Stimulated activated CD4-positive, alpha-beta T cell treated with anti-CD3 and anti-CD28 coated beads, Interleukin-1b, Interleukin-23, amount 100 ng/mL, for 24 hours (primary cell): ENCODE measurements at places on chromosomes 4 and X.

DNA sequence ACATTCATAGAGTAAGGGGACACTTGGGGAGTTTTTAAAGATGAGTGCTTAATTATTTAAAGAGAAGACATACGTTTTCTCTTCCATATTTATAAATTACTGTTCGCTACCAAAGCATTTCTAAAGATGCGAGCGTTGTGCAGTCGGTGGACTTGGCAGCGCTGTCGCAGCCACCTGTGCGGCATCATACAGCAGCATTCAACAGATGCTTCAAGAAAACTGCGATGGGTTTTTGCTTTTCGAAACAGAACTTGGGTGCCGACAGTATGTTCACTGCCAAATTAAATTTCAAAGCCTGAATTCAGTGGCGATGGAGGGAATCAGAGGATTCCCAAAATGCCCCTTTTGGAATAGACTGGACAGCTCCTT is 1.6 kb upstream of the HTR2C start:
- DNase-seq = no peak

GRCh38 chrX:38803588-38804431 is 2.6 kb downstream of the MID1IP1 start:
- DNase-seq = no peak

- DNase-seq = no peak
These were observed 676.9 kb downstream of the SMARCA1 start for GRCh38 chrX:128846385-128846784.

- no peak for DNase-seq
These were observed 234.0 kb upstream of the SLIT2 start for GRCh38 chr4:20017777-20018115.

GRCh38 chrX:37383313-37383712 is 34.1 kb downstream of the PRRG1 start:
- no peak for DNase-seq

DNA sequence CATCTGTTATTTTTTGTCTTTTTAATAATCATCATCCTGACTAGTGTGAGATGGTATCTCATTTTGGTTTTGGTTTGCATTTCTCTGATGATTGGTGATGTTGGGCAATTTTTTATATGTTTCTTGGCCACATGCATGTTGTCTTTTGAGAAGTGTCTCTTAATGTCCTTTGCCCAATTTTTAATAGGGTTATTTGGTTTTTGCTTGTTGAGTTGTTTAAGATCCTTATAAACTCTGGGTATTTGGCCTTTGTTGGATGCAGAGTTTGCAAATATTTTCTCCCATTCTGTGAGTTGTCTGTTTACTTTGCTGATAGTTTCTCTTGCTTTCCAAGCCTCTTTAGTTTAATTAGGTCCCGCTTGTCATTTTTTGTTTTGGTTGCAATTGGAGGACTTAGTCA is 152.1 kb upstream of the MED14 start:
- DNase-seq = no peak

DNA sequence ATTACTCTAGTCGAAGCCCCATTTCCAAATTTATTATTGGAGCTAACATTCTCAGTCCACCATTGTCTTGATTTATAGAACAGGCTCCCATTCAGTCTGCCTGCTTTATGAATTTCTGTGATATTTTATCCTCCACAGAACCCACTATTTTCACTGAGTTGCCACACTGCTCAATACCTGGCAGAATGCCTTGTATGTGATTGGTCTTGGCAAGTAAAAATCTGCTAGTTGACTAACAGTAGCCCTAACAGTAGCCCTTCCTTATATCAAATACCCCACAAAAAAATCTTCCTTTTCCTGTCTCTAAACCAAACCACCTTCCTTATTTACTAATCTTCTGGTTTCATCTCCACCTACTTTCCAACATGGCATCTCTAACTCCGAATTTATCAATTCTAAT is 82.6 kb downstream of the CHM start:
- no peak for DNase-seq

DNA sequence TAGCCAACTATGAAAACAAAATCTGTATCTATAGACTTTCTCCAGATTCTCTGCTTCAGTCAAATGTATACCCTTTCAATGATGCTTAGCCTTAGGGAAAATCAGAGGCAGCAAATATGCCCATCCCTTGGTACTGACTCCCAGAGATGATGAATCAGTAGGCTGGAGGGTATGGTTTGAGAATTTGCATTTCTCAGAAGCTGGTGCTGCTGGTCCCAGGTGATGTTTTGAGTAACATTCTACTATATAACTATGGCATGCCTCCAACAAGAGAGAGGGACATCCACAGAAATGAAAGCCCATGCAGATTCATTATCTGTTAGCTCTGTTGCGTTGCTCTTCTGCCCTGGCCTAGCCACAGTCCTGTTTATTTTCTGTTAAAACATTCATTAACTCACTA is 13.6 kb downstream of the TNIP3 start:
- no peak for DNase-seq

DNA sequence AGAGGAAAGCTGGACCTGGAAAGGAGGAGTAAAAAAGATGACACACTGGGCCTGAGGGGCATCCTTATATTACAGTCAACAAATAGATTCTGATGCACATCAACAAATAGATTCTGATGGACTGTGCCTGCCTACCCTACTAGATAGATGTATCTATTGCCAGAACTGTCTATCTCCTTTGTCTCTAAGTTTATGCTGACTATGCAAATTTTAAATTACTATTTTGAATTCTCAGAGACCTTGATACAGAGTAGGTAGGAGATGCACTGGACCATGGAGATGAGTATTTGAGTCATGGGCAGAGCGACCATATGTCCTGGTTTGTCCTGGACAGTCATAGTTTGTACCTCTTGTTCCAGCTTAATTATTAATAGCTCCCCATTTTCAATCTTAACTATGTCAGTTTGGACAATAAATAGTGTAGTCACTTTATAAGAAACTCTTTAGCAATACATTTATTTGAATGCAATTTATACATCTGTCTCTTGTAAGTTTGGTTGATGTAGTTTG is 247.9 kb upstream of the PPP1R2C start:
- DNase-seq = no peak

DNA sequence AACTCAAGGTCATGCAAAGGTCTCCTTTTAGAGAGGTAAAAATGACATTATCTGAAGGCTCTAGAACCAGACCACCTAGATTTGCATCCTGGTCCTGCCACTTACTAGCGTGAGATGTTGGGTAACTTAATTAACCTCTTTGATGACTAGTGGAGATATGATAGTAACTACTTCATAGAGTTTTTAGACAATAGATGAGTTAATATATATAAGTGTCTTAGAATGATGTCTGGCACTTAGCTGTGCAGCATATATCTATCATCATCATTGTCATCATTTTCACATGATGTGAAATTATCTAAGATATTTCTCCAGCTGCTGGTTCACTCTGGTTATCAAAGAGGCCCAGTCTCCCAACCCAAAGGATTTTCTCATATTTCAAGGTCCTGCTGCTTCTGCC is 126.1 kb upstream of the DCLK2 start:
- DNase-seq = no peak

DNA sequence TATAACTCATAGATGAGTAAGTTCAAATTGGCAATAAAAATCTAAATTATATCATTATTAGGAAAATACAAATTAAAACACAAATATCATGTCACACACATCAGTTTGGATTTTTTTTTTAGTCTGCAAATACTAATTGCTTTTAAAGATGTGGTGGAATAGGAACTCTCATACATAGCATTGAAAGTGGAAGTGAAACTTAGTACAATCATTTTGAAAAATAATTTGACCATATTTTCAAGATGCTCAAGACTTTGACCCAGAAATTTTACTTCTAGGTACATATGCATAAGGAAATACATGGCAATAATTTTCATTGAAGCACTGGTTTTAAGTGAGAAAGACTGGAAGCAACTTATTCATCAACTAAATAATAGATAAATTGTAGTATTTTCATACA is 147.5 kb upstream of the SMIM31 start:
- no peak for DNase-seq

DNA sequence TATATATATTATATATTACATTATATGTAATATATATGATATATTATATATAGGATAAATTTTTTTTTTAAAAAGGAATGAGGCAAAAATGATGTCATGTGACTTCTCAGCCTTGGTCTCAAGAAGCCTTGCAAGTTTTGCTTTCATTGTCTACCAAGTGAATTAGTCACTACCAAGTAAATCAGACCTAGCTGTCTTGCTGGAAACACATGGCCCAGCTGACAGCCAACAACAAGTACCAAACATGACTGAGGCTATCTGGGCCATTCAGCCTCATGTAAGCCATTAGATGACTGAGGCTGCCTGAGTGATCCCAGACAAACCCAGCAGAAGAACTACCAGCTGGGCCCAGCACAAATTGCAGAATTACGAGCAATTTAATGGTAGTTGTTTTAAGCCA is 44.9 kb downstream of the HAND2 start:
- no peak for DNase-seq

- DNase-seq = no peak
These were observed 23.0 kb upstream of the OTUD4 start for GRCh38 chr4:145203410-145203809.

DNA sequence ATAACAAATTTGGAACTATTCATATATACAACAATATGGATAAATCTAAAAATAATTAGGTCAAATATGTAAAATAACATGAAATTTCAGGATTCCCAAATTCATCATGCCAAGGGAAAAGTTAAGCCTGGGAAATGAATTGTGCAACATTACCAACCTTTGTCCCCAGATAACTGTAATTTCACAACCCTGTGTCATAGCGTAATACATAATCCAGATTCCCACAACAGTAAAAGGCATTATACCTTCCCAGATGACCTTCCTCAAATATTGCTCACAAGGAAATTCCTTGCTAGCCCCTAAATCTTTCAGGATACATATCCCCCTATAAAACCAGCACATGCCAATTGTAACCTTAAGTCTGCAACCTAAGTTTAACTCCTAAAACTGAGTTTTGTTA is 32.9 kb upstream of the RAB40A start:
- no peak for DNase-seq

DNA sequence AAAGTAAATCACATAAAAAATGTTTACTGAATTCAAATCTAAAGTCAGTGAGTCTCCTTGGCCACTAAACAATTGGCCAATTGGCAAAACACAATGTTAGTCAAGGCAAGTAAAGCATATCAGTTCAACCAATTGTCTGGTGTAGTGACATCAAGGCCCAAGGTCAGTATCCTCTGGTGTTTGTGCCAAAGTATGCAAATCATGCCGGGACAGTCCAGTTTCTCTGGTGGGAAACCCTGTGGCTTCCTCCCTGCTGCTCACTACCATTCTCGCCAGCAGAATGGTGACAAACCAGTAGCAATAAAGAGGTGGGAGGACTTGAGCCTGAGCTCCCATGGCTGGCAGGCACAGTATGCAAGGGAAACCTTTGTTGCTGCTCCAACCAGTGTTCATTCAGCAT is 314.9 kb upstream of the FGF13 start:
- no peak for DNase-seq

GRCh38 chr4:182434720-182435119 is 191.5 kb downstream of the TENM3 start:
- no peak for DNase-seq

GRCh38 chr4:120105472-120105871 is 38.8 kb upstream of the MAD2L1 start:
- no peak for DNase-seq
